Left renal pelvis (tissue), 4 donors: ENCODE measurements at places on chromosomes 16 and 17. TPM values are rescaled to one million over a fixed set of nuclear protein-coding genes. Genes with fewer than 3 reads are reported as not detected.

The TBC1D26 gene
- 0.16 TPM for polyA plus RNA-seq

The EVPLL gene
- polyA plus RNA-seq = not detected

The KRT222 gene
- polyA plus RNA-seq = 0.16 TPM

DNA sequence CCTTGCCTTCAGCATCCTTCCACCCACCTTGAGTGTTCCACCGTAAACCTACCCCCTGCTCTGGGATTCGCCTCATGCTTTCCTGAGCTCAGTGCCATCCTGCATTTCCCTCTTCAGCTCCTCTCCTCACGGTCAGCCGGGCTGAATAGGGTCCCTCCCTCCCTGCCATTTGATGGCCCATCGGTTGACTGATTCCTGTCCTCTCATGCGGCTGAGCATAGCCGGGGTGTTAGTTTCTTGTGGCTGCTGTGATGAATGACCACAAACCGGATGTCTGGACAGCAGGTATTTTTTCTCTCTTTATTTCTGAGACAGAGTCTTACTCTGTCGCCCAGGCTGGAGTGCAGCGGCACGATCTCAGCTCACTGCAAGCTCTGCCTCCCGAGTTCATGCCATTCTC lies 44.1 kb upstream of the MGAT5B start:
- DNase-seq = no peak

GRCh38 chr17:60305141-60305540 lies 86.8 kb downstream of the USP32 start:
- no peak for DNase-seq

DNA sequence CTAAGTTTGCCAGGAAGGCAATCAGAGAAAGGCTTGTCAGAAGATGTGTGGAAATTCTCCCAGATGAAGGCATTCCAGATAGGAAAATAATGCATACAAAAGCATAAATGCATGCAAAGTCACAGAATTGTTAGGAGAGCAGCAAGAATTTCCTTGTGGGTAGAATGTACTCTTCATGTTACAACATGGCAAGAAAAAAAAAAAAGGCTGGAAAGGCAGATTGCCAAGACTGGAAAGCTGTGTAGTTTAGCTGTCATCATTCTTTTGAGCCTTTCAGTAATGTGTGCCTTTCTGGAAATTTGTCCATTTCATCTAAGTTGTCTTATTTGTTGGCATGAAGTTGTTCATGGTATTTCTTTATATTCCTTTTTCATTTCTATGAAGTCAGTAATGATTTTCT lies 71.0 kb upstream of the EFCAB3 start:
- DNase-seq = no peak
